ENCODE measurements at places on chromosomes 2 and 18.

DNA sequence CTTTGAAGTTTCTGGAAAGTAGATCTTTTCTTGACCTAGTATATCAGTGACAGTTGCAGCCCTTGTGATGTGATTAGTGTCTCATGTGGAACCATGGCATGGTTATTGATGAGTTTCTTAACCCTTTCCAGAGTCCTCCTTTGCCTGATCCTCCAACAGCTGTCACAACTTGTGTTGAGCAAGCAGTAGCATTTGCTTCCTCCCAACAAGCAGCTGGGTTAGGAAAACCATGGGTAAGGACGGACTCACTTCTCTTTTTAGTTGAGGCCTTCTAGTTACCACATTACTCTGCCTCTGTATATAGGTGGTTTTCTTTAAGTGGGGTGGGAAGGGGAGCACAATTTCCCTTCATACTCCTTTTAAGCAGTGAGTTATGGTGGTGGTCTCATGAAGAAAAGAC lies 96.3 kb downstream of the XRCC5 start:
- DNase-seq = no peak

DNA sequence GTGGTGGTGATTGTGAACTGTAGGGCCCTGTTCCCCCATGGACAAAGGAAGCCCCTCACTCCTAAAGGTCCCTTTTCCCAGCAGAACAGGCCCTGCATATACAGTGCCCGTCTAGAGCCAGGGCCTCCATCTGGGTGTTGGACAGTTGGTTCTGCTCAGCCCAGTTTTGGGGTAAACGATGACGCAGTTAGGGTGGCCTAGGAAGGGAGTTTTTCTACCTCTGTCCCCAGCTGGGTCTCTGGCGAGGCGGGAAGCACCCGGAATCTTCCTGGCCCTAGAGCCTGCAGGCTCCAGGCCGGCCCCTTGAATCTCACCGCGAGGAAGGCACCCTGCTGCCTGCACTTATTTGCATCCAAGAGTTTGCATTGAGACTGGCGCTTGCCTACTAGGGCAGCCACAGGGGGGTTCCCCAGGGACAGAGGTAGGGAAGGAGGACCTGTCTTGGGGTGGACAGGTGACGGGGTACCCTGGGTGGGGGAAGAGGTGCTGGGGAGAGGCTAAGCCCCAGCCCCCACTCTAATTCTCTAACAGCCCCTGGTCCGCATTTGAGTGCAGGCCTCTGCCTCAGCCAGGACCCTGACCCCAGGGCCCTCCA lies 529 bp upstream of the MTA3 start:
- no peak for DNase-seq

GRCh38 chr18:22563164-22563583 lies 145.5 kb upstream of the CTAGE1 start:
- no peak for DNase-seq

DNA sequence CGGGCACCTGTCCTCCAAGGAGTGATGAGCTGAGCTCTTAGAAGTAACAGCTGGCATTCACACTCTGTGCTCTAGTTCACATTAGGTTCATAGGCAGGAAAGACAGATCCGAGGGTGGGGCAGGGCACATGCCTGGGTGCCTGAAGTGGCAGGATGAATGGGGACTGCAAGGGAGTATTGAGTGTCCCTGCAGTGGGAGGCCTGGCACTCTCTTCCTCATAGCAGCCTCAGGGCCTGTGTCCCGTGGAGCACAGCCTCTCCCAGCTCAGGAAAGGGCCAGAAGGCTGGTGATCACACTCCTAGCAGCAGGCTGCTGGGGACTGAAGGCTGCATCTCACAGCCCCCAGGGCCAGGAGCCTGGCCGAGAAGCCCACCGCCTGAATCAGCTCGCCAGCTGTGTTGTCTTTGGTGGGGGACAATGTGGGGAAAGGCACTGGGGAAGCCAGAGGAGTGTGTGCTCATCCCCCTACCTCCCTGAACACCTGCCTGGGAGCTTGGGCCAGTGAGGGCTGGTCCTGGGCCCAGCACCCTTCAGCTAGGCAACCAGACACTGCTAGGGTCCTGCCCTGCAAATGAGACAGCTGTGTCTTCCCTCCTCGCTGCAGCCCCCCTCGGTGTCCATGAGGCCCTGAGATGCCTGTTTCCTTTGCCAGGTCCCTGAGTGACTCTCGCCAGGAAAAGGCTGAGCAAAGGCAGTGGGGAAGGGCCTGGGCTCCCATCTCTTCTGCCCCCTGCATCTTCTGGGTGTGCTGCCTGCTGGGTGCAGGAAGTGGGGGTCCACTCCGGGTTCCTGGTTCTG lies 48.2 kb upstream of the HS6ST1 start:
- DNase-seq = no peak

DNA sequence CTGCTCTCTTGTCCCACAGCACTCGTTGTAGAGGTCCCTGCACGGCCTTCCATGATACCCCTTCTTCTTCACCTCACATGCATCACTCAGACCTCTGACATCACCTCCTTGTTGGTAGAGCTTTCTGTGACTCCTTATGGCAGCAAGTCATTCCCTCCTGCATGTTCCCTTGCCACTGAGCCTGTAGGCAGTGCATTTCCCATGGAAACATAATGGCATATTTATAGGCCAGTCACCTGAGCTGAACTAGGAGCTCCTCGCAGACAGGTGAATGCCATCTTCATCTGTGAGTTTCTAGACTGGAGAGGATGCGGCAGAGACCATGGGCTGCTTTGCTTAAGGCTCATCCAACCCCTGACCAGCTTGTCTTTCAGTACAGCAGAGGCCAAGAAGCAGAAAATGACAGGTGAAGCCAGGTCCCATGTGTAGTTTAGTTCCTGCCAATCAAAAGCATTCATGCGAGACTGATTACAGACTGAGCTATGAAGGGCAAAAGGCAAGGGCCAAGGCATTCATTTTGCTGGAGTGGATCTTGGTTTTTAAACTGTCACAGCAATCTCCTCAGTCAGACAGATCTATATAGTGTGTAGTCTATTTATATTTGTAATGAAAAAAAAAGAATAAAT lies 59.4 kb upstream of the NEDD4L start:
- DNase-seq = no peak

- DNase-seq = no peak
These were observed 124.8 kb downstream of the NUP35 start for GRCh38 chr2:183248866-183249567.

GRCh38 chr2:100071335-100072043 lies 70.9 kb downstream of the AFF3 start:
- no peak for DNase-seq

- no peak for DNase-seq
These were observed 35.6 kb upstream of the BCL11A start for GRCh38 chr2:60589104-60589503.

GRCh38 chr2:193187816-193188215 lies 993.1 kb upstream of the TMEFF2 start:
- DNase-seq = no peak

DNA sequence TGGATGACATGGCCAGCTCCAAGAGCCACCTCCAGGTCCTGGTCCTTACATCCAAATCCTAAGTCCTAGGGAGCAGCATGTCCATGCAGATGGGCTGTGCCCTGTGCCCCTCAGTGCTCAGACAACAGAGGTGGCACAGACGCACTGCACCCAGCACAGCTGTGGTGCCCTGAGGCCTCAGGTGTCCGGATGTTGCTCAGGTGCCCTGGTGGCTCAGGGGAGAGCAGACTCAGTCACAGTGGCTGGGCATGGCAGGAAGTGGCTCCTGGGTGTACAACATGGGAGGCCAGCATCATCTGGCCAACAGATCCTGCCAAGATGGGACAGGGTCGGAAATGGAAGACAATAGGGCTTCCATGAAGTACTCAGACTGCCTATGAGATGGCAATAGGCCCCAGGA lies 50.1 kb downstream of the TIMM21 start:
- DNase-seq = no peak

GRCh38 chr2:229022071-229022470 lies 249.0 kb downstream of the PID1 start:
- no peak for DNase-seq

GRCh38 chr2:168246072-168246482 lies 1.3 kb downstream of the STK39 start:
- DNase-seq = no peak

DNA sequence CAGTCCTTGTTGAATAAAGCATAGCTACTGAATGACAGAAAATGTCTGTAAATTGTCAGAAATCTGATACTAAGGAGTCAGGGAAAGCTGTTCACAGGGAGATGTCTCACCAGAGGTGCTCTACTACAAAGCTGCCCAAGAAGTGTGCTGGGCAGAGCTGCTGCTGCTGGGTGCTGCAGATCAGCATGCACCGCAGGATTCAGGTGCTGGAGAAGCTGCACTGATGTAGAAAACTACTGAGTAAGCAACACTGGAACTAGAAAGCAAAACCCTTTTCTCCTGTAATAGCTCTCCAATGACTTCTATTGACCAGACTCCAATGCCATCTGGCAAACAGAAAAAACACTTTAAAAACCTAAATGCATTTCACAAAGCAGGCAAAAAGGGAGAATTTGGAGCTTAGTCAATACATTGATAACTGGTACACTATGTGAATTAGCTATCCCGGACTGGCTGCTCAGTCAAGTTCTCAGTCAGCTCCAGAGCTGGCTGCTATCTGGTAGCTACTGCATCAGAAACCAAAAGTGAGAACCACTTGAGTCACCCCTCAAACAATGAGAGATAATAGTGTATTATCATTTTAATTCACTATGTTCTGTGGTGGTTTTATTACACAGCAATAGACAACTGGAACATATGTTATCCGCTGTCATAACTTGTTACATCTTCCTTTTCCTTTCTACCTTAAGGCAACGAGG lies 493.1 kb downstream of the CPS1 start:
- no peak for DNase-seq

DNA sequence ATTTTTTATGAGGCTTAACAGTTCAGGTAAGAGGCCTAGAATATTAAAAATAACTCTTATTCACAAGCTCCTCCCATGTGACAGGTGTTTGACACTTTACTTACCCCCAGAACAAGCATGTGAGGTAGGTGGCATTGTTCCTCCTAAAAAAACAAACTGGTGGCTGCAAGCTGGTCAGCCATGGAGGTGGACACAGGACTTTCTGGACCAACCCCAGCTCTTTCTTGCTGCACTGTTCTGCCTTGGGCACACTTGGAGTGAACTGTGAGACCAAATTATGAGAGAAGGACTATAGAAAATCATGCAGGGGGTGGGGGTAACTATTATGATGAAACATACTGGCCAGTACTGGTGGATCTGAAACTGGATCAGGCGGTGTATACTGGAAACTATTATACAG lies 56.6 kb downstream of the PTPRM start:
- DNase-seq = no peak

GRCh38 chr2:55530539-55531081 lies 11.1 kb downstream of the CFAP36 start:
- DNase-seq = no peak

GRCh38 chr18:63195326-63196159 lies 124.0 kb downstream of the BCL2 start:
- no peak for DNase-seq

DNA sequence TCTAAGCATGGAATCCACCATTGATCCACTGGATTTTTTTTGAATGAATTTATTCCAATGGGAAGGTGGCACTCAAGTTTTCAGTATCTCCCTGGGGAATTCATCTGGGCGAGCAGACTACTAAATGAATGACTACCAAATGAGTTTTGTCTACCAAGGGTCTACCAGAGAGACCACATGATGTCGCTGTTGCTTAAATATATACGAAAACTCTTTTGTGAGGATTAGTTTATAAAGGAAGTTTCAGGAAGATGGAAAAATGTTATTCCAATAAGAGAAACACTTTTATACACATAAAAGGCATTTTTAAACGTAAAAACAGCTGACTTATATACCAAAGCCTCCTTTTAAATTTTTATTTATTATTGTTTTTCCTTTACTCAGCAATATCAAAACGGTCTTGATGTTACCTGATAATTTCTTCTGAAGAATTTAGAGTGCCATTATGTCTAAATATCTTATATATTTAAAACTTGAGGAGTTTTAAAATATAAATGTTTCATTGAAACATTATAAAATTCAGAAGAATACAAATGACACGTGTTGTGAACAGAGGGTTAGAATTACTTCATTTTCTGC lies 139.7 kb downstream of the HRH4 start:
- no peak for DNase-seq

DNA sequence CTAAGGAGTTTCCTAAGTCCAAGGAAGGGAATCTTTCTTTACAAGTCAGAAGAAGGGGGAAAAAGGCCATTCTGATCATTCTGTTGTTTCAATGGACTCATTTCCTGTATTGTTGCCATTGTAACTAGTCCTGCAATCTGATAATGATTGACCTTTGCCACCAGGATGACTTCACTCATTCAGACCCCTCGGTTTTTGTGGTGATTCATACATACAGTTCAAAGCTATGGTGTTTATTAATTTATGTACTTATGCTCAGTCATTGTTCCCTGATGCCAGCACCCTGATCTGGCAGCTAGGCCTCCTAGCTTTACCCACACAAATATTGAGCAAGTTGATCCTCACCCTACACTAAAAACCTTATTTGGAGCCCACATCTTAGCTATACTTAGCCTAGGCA lies 57.6 kb upstream of the ZNF519 start:
- no peak for DNase-seq

DNA sequence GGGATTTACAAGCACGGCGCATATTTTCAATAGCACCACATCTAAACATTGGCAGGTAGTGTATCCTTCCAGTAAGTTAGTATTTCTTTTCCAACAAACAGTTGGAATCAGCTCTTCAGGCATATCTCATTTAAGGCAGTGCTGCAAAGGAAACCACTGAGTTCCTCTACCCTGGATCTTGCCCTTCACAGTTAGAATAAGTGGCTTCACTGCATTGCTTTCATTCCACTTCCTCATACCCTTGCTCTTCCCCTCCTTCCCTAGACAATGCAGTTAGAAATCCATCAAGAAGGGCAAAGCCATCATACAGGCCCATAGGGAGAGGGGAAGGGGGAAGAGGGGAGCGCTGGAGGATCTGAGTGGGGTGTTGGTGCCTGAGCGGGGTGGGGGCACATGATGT lies 173.7 kb downstream of the FBXO15 start:
- DNase-seq = no peak

DNA sequence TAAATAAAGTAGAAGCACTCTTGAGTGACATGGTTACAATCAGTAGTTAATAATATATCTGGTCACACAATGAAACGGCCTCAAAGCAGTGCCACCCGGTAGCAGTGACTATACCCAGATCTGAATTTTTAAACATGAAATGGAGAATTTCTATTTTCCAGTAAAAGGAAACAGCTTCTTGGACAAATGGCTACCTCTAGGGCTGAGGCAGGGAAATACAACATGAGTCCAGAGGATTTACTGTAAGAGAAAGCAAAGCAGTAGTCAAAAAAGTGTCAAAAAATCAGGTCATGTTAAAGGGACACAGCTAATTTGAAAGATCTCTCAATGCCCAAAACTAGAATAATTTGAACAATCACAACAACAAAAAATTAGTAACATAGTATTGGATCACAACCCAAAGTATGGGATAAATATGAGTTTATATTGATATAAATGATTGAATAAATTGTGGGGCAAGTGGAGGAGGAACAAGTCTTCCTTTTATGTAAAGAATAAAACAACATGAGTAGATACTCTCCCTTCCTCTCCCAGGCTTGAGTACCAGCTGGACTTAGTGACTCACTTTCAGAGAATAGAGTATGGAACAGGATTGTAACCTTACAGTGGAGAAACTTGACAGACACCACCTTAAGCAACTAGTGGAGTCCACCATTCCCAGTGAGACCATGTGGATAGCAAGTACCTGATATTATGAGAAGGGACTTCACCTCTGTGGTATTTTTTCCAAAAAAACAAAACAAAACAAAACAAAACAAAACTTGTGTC lies 180.8 kb downstream of the MBD2 start:
- no peak for DNase-seq

GRCh38 chr2:163469561-163469962 lies 266.2 kb downstream of the FIGN start:
- no peak for DNase-seq
